AG09319 (cell line): ENCODE measurements at places on chromosomes 5 and 9.

DNA sequence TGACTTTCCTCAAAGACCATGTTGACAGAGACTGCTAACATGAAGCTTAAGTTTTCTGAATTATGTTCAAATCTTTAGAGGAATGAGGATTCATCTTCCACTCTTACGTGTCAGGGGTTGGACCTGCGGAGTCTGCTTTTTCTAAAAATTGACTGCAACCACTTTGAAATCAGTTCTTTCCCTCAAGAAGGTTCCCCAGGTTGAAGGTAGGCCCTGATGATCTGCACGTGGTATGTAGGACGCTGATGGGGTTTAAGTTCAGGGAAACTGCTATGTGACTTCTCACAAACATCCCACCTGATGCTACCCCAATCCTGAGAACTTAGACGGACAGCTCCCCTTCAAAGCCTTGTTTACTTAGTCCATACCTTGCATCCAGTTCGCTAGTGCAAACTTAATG is 7.2 kb downstream of the RACK1 start:
- DNase-seq = no peak

DNA sequence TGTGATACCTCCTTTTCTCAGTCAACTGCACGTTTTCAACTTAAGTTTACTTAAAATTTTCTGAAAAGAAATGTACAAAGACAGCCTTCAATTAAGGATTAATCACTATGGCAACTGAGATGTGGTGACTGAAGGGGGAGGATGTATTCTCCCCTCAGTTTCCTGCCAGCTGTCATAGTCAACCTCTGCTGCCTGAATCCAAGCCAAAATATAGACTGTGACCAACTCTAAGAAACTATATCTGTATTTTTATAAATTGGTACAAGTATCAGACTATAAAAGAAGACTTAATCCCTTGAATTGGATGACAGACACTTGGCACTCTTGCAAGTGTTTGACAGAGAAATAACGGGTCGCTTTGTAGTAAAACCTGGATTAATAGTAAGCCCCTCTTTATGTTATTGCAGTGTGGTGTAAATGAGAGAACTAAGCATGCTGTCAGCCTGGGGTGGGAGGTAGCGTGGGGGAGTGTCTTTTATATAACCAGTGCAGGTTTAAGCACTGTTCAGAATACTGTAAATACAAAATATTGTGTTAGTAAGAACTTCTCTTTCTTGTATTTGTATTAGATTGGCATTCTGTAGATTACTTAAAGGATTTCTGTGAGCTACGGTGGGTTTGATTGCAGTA is 106.4 kb downstream of the ERCC6L2 start:
- no peak for DNase-seq

- DNase-seq = no peak
Observed at GRCh38 chr9:37405764-37406380, 16.6 kb upstream of the GRHPR start.

DNA sequence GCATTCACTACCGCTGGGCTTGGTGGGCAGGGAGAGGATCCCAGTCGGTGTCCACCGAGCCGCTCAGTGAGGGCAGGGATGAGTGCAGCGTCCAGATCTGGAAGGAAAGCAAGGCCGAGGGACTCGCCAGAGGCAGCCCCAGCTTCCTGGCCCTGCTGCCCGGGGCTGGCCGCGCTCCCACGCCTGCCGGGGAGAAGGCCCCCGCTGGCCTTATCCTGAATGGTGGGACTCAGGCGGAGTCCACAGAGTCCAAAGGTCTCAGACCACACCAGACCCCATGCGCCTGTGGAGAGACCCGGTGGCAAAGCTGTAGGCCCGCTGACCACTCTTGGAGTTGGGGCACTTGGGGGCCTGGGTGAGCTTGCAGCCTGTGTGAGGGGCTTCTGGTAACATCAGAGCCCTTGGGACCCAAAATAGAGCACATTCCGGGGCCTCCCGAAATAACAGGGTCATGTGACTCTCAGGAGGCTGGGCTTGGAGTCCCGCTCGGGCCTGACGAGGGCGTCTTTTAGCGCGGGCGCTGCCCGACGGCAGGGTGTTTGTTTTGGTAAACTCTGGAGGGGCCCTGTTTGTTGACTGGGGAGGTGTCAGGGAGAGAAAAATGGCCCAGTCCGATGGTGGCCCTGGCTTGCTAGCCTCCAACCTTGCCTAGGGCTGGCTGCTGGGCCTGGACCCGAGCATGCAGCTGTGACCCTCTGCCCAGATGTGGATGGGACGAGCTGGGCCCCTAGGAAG is 2.8 kb downstream of the RXRA start:
- DNase-seq = no peak

DNA sequence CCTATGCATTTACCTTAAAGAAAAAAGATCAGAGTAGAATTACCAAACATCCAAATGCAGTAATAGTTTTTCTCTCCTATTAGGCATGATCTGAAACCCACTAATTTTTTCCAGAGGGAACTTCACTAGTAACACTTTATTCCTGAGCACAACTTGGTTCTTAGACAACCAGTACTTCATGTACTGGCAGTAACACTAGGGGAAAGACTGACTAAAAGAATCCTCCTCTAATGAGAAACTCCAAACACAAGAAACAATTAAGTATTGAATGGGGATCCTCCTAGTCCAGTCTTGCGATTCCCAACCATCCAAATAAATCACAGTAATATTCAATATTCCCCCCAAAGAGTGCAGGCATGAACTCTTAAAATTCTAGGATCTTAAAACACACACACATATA is 48.9 kb downstream of the ZNF608 start:
- DNase-seq = no peak

GRCh38 chr5:20028506-20028905 is 40.5 kb upstream of the CDH18 start:
- DNase-seq = no peak

DNA sequence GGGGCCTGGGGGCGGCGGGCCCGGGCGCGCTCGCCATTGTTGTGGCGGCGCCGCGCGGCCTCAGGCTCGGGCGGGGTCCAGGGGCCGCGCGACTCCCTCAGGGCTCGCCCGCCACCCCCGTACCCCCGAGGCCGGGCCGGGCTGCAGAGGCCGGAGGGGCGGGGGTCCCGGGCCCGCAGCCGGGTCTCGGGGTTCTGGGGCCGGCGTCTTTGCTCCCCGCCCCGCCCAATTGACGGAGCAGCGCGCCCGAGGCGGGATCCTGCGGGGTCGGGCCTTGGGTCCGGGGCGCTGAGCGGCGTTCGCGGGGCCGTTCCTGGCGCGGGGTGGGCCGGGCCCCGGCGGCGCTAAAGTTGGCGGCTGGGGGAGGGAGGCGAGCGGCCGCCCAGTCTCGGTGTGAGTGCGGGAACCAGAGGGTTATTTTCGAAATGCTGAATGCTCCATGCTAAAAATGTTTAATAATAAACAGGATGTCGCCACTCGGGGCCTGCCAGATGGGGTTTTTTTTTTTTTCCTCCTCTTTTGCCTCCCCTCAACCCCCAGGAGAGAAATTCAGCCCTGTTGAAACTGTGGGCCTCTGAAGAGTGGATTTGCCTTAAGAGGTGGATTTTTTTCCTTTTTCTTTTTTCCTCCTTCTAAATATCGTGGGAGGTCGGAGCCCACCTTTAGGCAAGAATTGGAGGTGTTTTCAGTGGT is 724 bp downstream of the PRRC2B start:
- DNase-seq = no peak

- DNase-seq = no peak
Observed at GRCh38 chr9:83197591-83197990, 134.6 kb upstream of the RASEF start.

- no peak for DNase-seq
Observed at GRCh38 chr9:105132606-105133005, 111.8 kb upstream of the SLC44A1 start.

- no peak for DNase-seq
Observed at GRCh38 chr5:140217299-140218026, 42.5 kb downstream of the CYSTM1 start.

DNA sequence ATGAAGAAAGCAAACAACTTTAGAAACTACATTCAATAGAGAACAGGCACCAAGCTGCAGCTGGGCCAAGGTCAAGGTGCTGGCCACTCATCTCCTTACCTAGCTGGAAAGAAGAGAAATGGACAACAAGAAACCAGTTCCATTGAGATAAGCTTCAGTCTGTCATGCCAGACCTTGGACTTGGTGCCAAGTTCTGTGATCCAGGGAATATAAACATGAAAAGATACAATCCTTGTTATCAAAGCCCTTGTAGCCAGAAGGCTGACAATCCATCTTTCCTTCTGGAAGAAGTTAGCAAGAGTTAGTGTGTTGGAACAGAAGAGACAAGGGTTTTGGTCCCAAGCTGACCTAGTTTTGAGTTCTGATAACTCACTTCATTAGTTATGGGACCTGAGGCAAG is 227.5 kb downstream of the ACTL7B start:
- DNase-seq = no peak

DNA sequence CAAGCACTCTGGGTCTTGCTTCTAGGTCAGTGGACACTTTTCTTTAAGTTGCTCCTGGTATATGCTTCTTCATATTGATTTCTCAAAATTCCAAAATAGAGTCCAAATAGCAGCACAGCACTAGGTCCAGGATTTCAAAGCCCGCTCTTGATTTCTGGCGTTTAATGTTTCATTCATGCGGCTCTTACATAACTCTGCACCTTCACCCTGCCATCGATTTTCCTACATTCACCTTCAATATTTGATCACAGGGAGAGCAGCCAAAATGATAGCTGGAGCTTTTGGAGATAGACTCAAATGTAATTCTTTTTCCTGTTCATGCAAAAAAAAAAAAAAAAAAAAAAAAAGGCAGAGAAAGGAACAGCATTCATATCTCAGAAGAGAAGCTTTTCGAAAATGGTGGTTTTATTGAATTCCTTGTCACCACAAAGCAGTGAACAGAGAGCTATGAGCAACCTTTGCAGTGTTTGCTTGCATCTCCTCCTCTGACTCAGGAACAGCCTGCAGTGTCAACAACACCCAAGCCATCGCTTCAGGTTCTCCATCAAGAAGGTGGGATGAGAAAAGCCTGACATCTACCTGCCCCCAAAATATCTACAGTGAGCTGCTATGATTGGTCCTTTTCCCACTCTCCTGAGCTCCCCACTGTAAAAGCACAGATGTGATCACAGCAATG is 97.8 kb downstream of the MED10 start:
- DNase-seq = no peak

DNA sequence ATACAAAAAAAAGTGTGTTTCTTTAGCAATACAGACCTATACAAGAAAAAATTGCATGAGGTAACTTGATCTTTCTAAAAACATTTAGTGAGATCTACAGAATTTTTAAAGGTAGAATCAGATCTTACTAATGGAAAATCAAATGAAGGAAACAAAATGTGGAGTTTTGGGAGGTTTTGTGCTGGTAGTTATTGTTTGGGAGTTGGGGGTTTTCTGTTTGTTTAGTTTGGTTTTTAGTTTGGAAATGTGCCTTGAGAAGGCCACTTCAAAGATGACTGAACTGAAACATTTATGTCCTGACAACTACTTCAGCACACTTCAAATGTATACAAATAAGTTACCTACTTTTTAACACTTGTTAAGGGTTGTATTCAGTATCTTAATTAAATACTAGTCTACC is 280.1 kb downstream of the NR2F1-AS1 start:
- no peak for DNase-seq

- no peak for DNase-seq
Observed at GRCh38 chr9:68898781-68899439, 115.0 kb downstream of the PRKACG start.

- DNase-seq = no peak
Observed at GRCh38 chr9:36950389-36950788, 83.7 kb downstream of the PAX5 start.

GRCh38 chr9:100714372-100715099 is 136.7 kb downstream of the CAVIN4 start:
- peak; percentile 28 for DNase-seq

DNA sequence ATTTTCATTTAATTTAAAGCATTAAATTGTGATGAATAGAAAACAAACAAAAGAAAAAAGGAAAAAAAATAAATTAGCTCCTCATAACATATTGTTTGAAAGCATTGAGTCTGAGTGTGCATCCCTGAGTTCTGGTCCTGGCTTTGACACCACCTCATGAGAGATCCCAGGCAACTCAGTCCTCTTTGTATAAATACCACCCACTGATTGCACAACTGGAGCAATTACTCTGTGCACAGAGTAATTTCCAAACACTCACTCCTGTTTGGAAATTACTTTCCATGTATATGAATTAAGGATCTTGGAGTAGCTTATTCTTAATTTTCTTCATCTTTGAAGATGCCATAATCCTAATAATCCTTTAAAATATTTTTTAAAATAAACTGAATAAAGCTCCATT is 59.4 kb upstream of the C5orf46 start:
- DNase-seq = no peak

DNA sequence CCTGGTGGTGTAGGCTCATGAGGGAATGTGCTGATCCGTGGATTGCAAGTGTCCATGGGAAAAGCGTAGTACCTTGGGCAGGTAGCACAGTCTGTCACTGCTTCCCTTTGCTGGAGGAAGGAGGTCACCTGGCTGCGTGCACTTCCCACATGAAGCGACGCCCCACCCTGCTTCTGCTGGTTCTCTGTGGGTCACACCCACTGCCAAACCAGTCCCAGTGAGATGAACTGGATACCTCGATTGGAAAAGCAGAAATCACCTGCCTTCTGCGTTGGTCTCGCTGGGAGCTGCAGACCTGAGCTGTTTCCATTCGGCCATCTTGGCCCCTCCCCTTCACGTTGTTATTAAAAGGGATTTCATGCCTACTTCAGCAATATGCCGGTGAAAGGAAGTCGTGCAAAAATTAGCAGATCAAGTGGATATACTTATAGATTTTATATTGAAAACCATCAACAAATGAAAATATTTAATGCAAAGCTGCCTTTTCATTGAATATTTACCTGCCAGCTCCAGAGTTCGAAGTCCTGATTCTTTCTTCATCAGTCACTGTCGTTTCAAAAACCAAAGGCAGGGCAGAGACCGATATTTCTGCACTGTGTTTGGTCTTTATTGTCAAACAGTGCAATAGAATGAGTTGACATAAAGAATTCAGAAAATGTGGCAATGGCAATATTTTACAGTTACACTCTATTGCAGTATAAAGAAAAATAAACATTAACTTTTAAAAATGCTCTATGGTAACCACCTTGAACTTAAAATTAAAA is 123.2 kb downstream of the JAKMIP2 start:
- no peak for DNase-seq

GRCh38 chr9:136411378-136411777 is 920 bp downstream of the PMPCA start:
- DNase-seq = no peak

DNA sequence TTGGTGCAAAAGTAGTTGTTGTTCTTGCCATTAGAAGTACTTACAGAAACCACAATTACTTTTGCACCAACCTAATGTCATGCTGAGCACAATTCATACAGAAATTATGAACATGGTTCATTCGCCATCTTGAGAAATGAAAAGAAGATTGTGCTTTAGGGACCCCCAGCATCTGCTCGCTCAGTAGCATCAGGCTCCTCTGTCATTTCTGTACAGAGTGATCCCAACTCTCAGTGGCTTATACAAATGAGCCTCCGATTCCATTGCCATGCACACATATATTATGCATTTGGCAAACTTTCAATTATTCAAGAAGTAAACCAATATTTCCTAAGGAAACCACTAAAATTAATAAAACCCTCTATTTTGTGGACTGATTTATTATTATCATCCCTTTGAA is 266.2 kb downstream of the MED10 start:
- no peak for DNase-seq

DNA sequence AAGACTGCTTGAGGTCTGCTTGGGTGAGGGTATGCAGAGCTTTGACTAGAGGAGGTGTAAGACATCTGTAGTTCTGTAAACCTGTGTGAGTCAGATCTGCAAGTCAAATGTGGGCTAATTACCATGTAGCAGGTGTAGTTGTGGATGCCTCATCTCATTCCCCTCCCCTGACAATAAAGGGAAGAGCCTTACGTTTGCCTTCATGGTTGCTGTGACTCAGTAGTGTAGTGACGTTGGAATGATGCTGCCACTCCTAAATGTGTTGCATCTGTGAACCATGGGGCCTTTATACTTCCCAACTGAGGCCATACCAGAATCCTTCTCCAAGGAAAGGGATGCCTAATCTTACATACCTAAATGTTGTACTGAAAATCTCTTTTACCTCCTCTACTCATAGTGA is 26.0 kb downstream of the PRDM6 start:
- no peak for DNase-seq
